Spinal cord (tissue), 10 donors: ENCODE measurements at places on chromosomes 2 and 18. TPM values are rescaled to one million over a fixed set of nuclear protein-coding genes. Genes with fewer than 3 reads are reported as not detected.

DNA sequence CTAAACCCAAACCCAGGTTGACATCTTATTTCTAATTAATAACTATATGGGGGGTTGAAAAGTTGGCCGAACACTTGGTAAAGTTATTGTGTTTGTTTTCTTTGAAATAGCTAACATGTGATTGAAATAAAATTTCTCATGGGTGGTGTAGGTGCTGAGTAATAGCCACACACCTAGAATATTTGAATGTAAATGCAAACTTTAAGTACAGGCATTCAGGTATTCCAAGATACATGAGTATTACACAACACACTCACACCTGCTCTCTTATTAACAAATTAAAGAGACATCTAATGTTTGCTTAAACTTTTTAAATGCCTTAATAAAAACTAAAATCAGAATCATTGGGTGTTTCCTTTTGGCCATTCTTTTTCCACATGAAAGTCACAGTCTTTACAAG, 165.5 kb downstream of the EHBP1 start:
- DNase-seq = no peak

DNA sequence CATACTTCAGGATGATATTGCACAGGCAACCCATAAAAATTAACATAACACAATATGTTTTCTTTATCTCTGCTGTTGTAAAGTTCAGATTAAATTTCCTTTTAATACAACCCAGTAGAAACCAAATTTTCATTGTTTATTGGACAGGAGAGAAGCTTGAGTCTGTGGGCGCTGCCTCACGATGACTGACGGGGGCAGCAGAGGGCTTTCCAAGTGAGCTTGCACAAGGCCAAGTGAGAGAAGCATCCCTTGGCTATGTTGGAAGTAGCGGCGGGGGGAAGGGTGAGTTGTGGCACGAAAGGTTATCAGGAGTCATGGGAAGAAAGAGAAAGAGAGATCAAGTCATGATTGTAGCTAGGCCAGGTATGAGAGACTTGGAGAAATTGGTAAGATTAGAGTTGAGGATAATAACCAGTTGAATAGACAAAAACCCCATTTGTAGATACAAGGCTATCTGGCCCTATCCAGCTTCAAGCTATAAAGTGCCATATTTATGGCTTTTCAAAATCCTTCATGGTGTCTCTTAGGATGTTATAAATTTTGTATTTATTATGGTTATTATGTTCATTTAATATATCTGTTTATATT, 413.7 kb upstream of the FAM98A start:
- DNase-seq = no peak

GRCh38 chr2:88735853-88736252, 44.4 kb downstream of the RPIA start:
- DNase-seq = no peak

Gene CCDC178
- total RNA-seq = 3.4 TPM

Gene AP1S3
- 1.8 TPM for total RNA-seq

GRCh38 chr2:97997784-97998392, 2.1 kb upstream of the TMEM131 start:
- no peak for DNase-seq

- DNase-seq = no peak
Observed at GRCh38 chr2:187574969-187575750, 20.9 kb upstream of the TFPI start.

- DNase-seq = no peak
Observed at GRCh38 chr2:201618744-201619662, 24.3 kb downstream of the TMEM237 start.

Gene G6PC2
- total RNA-seq = 0.11 TPM
